A549 treated with RU486 at 1 μM for 4 hours (cell line): ENCODE measurements at places on chromosomes 1 and 21. TPM values are rescaled to one million over a fixed set of nuclear protein-coding genes. Genes with fewer than 3 reads are reported as not detected.

The CYP4A11 gene
- total RNA-seq: not detected in 5 replicates

The LINGO4 gene
- not detected in 5 replicates for total RNA-seq

The NGF gene
- total RNA-seq: 3.5 to 4.6 TPM (median 3.5 TPM) in 5 replicates

The NUCKS1 gene
- total RNA-seq: 87.7 to 151 TPM (median 133 TPM) in 5 replicates

The SLC1A7 gene
- not detected in 5 replicates for total RNA-seq

The FAAH gene
- total RNA-seq: 0.69 to 1.0 TPM (median 0.77 TPM) in 5 replicates

The GIPC2 gene
- total RNA-seq: 0.02 to 0.06 TPM (median 0.05 TPM) in 4 of 5 replicates, not detected in the other

The LPAR3 gene
- 0.16 to 0.39 TPM (median 0.35 TPM) in 5 replicates for total RNA-seq

The TFAP2E gene
- 0.19 to 1.1 TPM (median 0.44 TPM) in 5 replicates for total RNA-seq

The AMY1B gene
- not detected in 5 replicates for total RNA-seq

The CFAP74 gene
- total RNA-seq: 0.10 TPM in 1 of 5 replicates, not detected in the others

The PRAMEF20 gene
- total RNA-seq: not detected in 5 replicates

The LHX8 gene
- 1.1 to 1.5 TPM (median 1.4 TPM) in 5 replicates for total RNA-seq

The MYOM3 gene
- total RNA-seq: 5.8 to 7.2 TPM (median 6.4 TPM) in 5 replicates

The CD1B gene
- total RNA-seq: not detected in 5 replicates
